ENCODE measurements at places on chromosomes 6 and 20.

DNA sequence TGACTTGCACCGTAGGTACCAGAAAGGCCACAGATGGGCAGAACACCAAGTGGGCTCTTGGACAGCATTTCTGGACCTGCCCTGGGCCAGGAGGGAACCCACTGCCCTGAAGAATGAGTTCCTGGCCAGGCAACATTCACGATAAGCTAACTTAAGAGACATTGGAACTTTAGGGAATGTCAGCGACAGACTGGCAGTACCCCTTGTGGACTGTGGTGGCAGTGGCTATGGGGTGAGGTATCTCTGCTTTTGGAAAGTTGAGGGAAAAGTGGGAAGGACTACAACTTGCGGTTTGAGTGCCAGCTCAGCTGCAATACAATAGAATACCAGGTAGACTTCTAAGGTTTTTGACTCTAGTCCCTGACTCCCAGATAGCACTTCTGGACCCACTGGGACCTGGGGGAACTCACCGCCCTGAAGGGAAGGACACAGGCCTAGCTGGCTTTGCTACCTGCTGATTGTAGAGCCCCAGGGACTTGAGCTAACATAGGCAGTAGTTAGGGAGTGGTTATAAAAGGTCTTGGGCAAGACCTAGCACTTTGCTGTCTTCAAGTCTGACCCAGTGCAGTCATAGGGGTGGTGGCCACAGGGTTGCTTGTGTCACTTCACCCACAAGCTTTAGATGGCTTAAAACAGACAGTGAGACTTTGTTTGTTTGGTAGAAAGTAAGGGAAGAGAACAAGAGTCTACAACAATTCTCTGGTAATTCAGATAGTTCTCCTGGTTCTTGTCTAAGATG is 617.6 kb downstream of the COL12A1 start:
- DNase-seq: no peak

GRCh38 chr6:157524735-157525134 is 143.7 kb downstream of the ZDHHC14 start:
- no peak for DNase-seq

- no peak for DNase-seq
Measured at GRCh38 chr20:63089051-63089907, 82.5 kb upstream of the BHLHE23 start.

- DNase-seq: no peak
Measured at GRCh38 chr6:105507811-105508210, 104.9 kb upstream of the PREP start.

GRCh38 chr20:24533449-24533848 is 64.0 kb downstream of the SYNDIG1 start:
- DNase-seq: no peak

DNA sequence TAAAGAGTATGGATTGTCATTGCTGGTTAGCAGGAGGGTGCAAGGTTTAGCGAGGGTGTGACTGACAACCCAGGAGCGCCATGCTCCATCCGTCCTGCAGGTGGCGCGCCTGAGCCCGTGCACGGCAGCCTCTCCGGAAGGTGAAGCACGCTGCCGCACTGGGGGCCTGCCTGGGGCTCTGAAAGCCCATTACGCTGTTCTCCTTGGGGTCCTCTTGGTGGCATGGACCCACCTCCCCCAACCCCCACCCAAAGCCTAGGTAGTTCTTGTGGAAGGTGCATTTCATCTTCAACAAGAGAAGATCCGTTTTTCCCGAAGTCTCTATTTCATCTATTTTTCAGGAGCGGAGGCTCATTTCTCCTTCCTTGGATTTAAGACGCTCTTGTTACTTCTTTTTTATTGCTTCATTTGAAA is 197.4 kb upstream of the KCNG1 start:
- DNase-seq: peak; percentile 50

GRCh38 chr20:32125506-32125905 is 16.0 kb downstream of the TM9SF4 start:
- no peak for DNase-seq

DNA sequence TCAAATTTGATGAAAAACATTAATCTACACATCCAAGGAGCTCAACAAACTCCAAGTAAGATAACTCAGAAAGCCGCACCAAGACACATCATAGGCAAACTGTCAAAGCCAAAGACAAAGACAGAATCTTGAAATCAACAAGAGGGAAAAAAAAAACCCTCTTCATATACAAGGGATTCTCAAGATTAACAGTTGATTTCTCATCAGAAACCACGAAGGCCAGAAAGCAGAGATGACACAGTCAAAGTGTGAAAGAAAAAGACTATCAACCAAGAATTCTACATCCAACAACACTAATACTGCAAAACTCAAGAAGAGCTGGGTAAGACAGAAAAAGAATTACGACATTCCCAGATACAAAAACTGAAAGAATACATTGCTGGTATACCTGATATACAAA is 73.8 kb downstream of the CDK19 start:
- DNase-seq: no peak

DNA sequence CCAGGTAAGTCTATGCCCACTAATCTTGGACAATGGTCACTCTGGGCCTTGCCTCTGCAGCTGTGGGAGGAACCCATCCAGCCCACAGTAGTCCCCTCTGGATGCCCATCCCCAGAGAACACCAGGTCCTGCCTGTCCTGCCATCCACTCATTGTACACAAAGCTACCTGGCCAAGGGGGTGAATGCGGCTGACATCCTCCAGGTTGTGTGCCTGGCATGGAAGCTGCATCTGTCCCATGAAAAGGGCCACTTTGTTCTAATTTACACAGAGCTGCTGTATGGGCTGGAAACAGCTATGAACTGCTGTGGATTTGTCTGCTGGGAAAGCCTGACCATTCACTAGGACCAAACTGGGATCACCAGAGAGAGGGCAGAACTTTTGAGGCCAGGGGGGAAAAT is 324.8 kb downstream of the LRFN2 start:
- DNase-seq: no peak

- no peak for DNase-seq
Measured at GRCh38 chr20:40173872-40174271, 515.2 kb downstream of the MAFB start.

GRCh38 chr6:169787797-169788196 is 36.4 kb downstream of the ERMARD start:
- no peak for DNase-seq

DNA sequence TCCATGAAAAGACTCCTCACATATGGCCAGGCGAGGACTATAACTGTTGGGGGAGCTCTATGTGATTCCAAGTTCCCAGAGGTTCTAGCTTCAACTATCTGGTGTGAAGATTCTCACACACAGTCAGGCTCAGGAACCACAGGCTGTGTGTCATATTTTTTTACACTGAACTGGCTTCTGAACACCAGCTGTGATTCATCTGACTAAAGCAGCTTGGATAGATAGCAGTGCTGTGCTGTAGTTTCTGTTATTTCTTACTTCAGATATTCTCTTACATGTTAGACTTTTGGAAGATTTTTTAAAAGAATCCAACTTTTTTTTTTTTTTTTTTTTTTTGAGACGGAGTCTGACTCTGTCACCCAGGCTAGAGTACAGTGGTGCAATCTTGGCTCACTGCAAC is 140.7 kb upstream of the MCHR2 start:
- DNase-seq: no peak

DNA sequence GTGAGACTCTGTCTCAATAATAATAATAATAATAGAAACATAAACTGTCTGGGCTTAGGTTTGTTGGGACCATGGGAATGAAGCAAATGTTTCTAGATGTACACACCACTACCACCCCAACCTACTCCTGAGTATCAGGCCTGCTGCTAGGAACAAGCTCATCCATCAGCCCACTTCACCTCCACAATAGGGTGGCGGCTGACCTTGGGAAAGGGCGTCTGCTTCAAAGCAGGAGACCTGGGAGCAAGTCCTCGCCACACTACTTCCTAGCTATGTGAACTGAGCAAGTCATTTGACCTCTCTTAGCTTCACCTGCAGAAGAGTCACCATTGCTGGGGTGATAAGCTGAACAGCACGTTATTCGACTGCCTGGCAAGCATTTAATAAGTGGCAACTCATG is 3.1 kb upstream of the FOXP4 start:
- no peak for DNase-seq

DNA sequence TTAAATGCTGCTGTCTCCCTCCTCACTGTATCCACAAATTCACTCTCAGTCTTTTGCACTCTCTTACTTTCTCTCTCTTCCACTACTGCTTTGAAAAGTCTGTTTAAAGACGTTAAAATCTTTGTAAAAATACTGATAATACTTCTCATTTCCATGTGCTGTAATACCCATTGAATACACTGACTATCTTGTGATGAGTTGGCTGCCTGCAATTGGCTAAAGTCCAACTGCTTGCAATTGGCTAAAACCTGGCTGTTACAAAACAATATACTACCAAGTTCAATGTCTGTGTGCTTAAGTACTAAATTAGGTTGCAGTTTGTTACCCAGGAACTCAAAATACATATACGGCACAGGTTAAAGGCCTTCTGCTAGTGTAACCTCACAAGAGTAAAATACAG is 264.8 kb downstream of the THBS2 start:
- DNase-seq: no peak

GRCh38 chr6:48835421-48835958 is 627.6 kb downstream of the MMUT start:
- no peak for DNase-seq

DNA sequence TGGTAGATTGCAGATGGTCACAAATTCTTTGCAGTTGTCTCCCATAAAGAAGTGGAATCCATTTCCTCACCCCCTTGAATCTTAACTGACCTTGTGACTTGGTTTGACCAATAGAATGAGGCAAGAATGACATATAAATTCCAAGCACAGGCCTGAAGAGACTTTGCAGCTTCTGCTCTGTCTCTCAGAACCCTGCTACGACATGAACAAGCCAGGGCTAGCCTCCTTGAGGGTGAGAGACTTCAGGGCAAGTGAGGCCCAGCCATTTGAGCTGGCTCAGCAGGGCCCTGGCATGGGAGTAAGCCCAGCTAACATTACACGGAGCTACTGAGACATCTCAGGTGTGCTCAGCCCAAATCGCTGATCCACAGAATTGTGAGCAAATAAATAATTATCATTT is 216.3 kb upstream of the MAN1A1 start:
- no peak for DNase-seq

DNA sequence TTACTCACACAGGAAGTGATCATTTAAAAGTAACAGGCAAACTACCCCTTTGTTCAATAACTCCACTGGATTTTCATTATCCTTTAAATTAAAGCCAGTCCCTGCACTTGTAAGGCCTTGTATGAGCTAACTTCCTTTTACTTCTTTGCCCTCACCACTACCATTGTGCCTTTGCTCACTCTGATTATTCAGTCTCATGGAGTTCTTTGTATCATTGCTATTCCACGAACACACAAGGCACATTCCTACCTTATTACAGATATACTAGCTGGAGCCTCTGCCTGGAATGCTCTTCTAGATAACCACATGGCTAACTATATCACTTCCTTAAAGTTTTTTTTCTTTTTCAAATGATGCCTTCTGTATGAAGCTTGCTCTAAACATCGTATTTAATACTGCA is 748.6 kb upstream of the HS3ST5 start:
- DNase-seq: no peak

GRCh38 chr6:34592208-34592952 is 36.3 kb upstream of the SPDEF start:
- DNase-seq: no peak

DNA sequence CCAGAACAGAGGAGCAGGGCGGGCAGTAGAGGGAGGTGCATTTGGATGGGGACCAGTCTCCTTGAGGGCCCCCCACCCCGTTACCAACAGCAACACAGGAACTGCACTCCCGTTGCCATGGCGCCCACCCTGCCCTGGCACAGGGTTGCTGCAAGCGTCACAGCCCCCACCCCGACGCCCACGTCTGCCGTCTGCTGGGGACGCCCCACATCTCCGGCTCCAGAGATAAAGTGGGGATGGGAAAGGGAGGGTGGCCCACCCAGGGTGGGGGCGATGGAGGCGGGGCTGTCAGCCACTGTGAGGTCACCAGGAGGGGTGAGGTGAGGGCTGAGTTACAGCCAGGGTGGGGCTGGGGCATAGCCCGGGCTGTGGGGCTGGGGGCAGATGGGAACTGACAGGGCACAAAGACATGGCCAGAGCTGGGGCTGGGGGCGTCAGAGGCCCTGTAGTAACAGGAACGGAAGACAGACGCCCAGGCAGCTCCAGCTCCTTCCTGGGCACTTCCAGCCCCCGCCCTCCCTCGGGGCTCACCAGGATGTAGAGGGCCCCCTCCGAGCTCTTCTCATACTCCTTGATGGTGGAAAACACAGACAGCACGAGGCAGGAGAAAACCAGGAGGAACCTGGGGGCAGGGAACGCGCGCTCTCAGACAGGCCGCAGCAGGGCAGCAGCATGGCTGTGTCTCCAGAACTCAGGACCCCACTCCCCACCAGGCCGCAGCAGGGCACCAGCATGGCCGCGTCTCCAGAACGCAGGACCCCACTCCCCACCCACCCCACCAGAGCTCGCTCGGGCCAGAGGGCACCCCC is 26.0 kb downstream of the KCNQ2 start:
- DNase-seq: no peak

DNA sequence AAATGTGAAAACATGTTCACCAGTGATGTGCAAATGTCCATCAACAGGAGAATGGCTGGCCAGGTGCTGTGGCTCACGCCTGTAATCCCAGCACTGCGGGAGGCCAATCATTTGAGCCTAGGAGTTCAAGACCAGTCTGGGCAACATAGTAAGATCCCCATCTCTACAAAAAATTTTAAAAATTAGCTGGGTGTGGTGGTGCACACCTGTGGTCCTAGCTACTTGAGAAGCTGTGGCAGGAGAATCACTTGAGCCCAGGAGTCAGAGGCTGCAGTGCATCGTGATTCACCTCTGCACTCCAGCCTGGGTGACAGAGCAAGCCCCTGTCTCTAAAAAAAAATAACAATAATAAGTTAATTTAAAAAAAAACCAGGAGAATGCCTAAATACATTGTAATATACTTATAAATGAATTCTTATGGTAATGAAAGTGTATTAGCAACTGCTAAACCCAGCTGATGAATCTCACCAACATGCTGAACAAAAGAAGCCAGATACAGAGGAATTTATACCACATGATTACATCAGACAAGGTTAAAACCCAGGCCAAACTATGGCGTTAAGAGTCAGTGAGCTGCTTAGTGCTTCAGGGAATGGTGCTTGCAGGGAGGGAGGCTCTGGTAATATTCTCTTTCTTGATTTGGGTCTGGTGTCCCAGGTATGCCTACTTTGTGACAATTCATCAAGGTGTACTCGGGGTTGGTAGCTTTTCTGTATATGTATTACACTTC is 36.4 kb downstream of the RPP40 start:
- no peak for DNase-seq

- DNase-seq: no peak
Measured at GRCh38 chr6:87282743-87283142, 39.6 kb upstream of the SMIM8 start.

DNA sequence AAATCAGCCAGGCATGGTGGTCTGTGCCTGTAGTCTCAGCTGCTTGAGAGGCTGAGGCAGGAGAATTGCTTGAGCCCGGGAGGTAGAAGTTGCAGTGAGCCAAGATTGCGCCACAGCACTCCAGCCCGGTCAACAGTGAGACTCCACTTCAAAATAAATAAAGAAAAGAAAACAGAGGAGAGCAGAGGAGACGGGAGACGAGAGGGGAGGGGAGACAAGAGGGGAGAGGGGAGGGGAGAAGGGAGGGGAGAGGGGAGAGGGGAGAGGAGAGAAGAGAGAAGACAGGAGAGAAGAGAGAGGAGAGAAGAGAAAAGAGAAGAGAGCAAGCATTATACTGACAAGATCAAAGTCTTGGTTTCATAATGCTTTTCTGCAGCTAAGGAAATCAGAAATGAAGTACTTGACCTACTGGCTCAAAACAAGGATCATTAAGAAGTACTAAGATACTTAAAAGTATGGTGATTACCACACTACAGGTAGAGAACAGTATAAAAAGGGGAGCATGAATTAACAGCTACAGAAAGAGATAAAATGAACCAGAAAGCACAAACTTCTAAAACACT is 30.5 kb downstream of the FAM8A1 start:
- DNase-seq: no peak

Data from T-helper 2 cell treated with Interferon-gamma antibody and Interleukin-4, amounts not matched to agents 5 μg/mL and 100 μg/mL, for 36 hours (primary cell).